ENCODE measurements at places on chromosomes 2 and 18. TPM values are rescaled to one million over a fixed set of nuclear protein-coding genes. Genes with fewer than 3 reads are reported as not detected.

- H3K4me3 ChIP-seq = no peak overlapping the region
- H3K27ac ChIP-seq = no peak overlapping the region
- no peak for DNase-seq
These were observed 63.5 kb upstream of the ARL5A start for GRCh38 chr2:151891566-151892194.

The GCKR gene
- total RNA-seq = not detected

GRCh38 chr2:42047488-42048298, at the start of gene PKDCC:
Gene PKDCC, plus strand, starts transcription at chr2:42048021. Its CDS starts 179 bp downstream, at chr2:42048200.
- peak within 1 kb of the TSS; percentile 27 for H3K4me3 ChIP-seq
- H3K27ac ChIP-seq = no peak within 1 kb of the TSS
- no peaks in the 10 kb centered on the region for H3K36me3 ChIP-seq
- H3K4me1 ChIP-seq = peaks cover 6% of the 10 kb centered on the region

- H3K4me1 ChIP-seq = peaks cover 56% of the 10 kb centered on the region
- H3K36me3 ChIP-seq = no peaks in the 10 kb centered on the region
- DNase-seq = peak; percentile 71
- H3K4me3 ChIP-seq = peak within 1 kb of the TSS; percentile 93
- peak within 1 kb of the TSS; percentile 89 for H3K27ac ChIP-seq
These were observed at the start of gene MBD5 for GRCh38 chr2:148021059-148021861. Gene MBD5, plus strand, starts transcription at chr2:148021091.

DNA sequence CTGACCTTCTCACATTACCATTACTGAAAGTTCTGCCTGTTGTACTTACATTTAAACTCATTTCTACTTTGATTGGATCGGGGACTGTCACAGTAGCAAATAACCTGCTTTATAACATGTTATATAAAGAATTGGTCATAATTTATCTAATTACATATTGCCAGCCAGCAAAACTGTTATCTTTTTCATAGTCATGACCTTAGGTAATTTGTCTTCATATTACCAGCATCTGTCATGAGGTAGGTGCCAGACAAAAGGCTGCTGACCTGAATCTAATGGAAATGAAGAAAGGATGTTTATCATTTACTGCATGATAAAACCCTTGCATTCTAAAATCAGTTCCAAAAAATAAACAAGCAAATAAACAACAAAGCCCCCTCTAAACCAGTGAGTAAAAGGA, 89.4 kb upstream of the LRP1B start:
- H3K27ac ChIP-seq = no peak overlapping the region
- no peaks in the 10 kb centered on the region for H3K27me3 ChIP-seq
- H3K4me3 ChIP-seq = no peak overlapping the region
- no peaks in the 10 kb centered on the region for H3K4me1 ChIP-seq

GRCh38 chr2:178632729-178633128, 152.5 kb downstream of the PLEKHA3 start:
- DNase-seq = no peak
- no peaks in the 10 kb centered on the region for H3K27me3 ChIP-seq
- no peaks in the 10 kb centered on the region for H3K36me3 ChIP-seq

The ARHGAP25 gene
- 162 TPM for total RNA-seq

The SUCLG1 gene
- total RNA-seq = 46.5 TPM

DNA sequence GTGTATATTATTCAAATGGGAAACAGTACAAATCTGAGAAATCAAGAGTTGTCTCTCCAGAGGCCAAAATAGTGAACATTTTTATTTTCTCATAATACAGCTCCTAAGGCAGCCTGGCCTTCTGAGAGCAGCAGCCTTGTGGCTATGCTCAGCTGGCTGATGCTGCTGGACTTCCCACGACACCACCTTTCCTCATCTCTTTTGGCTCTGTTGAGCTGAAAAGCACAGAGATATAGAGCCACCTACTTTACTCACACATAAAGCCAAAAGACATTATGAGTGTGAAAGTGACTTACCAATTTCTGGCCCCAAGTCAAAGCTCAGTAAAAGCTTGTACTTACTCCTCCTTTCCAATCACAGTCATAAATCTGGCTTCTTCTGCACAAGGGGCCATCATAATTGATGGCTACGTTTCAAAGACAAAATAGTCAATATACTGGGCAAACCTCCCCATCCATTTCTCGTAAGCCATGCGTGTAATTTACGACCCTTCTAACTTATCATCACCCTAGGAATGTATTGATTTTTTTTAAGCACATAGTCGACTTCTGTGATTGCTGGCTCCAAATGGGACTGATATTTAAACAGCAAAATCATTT, 18.6 kb upstream of the REG3A start:
- no peak overlapping the region for H3K27ac ChIP-seq
- no peaks in the 10 kb centered on the region for H3K27me3 ChIP-seq
- no peaks in the 10 kb centered on the region for H3K4me1 ChIP-seq
- DNase-seq = no peak

The CYS1 gene
- total RNA-seq = not detected

GRCh38 chr2:218003281-218003944, 618 bp upstream of the TNS1 start:
- DNase-seq = no peak
- no peaks in the 10 kb centered on the region for H3K27me3 ChIP-seq
- no peaks in the 10 kb centered on the region for H3K4me1 ChIP-seq
- H3K36me3 ChIP-seq = no peaks in the 10 kb centered on the region
- no peak overlapping the region for H3K4me3 ChIP-seq

GRCh38 chr2:215607766-215608165, 171.9 kb upstream of the FN1 start:
- H3K36me3 ChIP-seq = no peaks in the 10 kb centered on the region

DNA sequence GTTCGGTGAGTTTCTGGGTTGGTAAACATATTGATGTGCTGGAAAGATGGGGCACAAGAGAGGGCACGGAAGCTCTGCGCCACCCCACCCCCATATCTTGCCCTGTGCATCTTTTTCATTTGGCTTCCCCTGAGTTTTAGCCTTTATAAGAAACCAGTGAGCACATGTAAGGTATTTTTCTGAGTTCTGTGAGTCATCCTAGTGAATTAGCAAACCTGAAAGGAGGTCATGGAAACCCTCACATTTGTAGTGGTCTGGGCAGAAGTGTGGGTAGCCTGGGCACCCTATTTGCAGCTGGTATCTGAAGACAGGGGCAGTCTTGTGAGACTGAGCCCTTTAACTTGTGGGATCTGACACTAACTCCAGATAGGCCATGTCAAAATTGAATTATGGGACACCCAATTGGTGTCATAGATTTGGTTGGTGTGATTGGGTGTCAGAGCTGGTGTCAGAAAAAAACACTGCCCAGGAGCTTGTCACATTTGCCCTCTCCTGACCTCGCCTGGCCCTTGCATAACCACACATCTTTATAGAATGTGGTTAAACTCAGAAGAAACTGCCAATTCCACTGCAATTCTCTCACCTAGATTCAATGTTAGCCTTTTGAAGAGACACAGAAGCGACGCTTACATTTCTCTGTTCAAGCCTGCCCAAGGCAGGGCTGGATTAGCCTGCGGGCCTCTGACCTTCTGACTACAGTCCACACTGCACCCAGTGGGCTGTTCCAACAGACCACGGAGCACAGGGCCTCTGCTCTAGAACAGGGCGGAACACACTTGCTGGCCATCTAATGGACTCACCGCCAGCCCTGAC, 12.0 kb upstream of the GALM start:
- DNase-seq = peak; percentile 67
- H3K27me3 ChIP-seq = no peaks in the 10 kb centered on the region
- no peaks in the 10 kb centered on the region for H3K36me3 ChIP-seq
- H3K4me1 ChIP-seq = peaks cover 56% of the 10 kb centered on the region

The ARL4C gene
- total RNA-seq = 225 TPM

The PIK3C3 gene
- total RNA-seq = 78.0 TPM

DNA sequence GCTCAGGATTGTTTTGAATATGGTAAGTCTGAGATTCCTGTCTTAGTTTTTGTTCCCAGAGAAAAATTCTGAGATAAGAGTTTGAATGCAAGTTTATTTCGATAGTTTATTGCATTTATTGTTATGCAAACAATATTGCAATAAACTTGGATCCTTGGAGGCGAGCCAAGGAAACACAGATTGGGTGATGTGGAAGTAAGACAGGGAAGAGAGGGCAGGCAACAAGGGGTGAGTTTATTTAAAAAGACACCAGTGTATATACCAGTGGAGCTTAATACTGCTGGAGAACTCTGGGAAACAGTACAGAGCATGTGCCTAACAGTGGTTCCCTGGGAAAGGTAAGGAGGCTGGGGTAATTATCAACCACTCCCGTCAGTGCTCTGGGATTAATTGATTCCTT, 87.5 kb upstream of the NEDD4L start:
- no peaks in the 10 kb centered on the region for H3K27me3 ChIP-seq
- no peak for DNase-seq
- H3K27ac ChIP-seq = no peak overlapping the region

Data from CD4-positive, alpha-beta memory T cell (primary cell).